ENCODE measurements at places on chromosomes 1 and 21.

GRCh38 chr1:151007853-151008243, 401 bp upstream of the PRUNE1 start:
- DNase-seq, result no peak

DNA sequence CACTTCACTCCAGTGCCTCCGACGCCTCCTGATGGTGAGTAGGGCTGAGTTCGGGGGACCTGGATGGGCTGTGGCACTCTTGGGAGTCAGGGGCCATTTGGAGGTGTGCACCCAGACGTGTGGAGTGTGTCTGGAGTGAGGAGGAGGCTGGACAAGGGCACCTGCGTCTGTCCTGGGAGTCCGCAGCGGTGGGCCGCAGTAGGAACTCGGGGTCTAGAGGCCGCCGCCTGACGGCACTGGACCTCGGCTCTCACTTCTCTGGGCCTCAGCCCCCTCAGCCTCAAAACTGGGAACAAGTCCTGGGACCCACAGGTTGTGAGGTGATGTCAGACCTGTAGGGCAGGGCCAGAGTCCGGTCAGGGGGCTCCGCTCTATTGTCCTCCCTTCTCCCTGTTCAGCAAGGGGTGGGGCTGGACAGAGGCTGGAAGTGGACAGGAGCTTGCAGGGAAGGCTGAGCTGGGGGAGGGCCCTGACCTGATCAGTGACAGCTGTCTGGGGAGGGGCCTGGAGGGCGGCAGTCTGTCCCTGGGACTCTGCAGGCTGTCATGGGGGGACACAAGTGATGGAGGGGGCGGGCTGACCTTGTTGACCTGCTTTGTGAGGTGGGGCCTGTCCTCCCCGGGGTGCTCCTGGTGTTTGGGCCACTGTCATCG, 15.5 kb downstream of the AGRN start:
- no peak for DNase-seq

GRCh38 chr1:56934430-56935060, 31.3 kb downstream of the C8B start:
- DNase-seq, result no peak

- DNase-seq, result no peak
Observed at GRCh38 chr1:31266547-31266946, 26.9 kb upstream of the NKAIN1 start.

DNA sequence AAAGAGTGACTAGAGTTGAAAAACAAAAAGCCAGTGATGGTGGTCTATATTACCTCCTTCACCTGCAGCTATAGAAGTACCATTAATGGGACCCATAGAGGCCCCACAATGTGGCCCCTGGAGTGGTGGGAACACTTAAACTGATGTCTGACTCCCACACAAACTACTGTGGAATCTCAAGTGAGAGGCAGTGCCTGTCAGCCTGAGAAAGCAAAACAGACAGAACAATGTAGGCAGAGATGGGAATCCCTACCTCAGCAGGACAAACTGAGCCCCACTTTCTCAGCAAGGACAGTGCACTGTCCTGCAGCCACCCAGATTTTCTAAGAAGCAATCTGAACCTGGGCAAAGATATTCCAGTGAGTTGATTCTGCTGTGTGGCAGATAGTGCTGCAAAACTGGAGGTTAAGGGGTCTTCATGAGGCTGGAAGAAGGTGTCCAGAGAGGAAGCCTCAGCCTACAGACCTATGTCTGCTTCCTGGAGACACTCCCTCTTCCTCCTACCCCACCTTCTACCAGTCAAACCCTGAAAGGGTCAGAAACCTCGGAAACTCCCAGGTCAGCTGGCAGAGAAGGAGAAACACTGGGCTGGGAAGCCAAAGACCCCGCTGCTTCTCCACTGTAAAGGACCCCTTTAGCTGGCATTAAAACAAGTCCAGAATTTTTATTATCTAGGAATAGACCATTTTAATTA, 228.7 kb downstream of the C1orf94 start:
- DNase-seq, result no peak

DNA sequence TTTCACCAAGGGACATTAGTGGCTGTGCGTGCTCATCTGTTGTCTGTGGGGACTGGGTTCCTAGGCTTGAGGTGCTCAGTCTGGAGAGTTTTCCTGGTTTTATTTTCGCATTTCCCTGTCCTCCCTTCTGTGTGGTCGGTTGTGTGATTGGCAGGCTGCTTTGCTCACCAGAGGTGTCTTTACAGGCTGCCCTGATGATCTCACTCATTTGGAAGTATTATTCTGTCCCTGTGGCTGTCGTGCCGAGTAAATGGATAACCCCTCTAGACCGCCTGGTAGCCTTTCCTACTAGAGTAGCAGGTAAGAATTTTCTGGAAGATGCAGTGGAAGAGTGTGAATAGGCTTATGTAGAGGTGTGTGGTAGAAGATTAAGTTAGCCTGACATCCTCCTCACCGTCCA, 44.1 kb upstream of the HMGN1 start:
- no peak for DNase-seq

DNA sequence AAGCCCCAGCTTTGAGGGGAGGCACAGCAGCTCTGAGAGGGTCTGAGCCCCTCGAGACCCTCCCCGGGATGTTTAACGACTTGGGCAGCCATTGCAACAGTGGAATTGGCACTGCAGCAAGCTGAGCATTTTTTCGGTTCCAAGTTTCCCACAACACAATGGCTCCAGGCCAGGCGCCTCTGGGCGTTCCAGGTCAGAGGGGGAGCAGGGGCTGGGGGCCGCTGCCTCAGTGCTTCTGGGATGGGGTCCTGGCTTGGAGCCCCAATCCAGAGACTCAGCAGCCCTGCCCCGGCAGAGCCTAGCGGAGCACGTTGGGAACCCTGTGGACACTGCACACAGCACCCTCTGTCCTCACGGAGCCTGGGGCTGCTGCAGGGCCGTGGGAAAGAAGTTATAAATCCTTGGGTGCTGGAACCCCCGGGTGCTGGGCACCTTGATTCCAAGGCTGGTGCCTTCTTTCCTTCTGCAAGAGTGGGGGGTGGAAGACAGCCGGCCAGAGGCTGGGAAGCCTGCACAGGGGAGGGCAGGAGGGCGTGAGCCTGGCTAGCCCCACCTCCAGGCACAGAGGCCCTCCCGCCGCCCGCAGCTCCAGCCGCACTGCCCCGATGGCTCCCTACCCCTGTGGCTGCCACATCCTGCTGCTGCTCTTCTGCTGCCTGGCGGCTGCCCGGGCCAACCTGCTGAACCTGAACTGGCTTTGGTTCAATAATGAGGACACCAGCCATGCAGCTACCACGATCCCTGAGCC, 50.1 kb downstream of the COL18A1 start:
- DNase-seq, result no peak

DNA sequence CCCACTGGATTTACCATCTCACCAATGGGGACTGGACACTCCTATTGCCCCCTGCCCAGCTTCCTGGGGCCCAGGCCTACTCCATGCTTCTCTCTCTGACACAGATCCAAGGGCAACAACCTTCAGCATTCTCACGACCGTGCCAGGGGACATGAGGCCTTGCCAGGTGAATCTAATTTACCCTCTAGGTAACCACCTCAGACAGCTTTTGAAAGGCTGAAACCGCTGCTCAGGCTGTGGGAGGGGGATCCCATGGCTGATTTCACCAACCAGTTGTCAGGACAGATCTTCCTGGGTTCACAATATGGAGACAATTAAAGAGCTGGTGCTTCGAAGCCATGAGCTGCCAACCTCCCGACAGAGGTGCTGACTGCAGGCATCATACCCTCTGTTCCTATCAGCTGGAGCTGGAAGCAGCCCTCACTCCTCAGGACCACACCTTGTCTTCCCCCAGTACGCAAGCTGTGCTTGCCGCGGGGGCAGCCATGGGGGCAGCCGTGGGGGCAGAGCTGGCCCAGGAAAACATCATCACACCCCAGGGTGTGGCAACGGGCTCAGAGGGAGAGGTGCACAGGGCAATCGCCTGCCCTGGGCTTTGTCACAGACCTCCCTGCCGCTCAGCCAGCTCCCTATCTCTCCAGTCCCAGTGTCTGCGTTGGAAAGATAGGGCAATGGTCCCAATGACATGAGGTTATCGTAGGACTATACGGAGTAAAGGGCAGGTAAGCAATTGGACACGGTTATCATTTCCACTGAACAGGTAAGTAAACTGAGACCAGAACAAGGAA, 120.2 kb downstream of the DMRTB1 start:
- no peak for DNase-seq

GRCh38 chr1:203273869-203274602, 31.3 kb upstream of the BTG2 start:
- DNase-seq, result no peak

DNA sequence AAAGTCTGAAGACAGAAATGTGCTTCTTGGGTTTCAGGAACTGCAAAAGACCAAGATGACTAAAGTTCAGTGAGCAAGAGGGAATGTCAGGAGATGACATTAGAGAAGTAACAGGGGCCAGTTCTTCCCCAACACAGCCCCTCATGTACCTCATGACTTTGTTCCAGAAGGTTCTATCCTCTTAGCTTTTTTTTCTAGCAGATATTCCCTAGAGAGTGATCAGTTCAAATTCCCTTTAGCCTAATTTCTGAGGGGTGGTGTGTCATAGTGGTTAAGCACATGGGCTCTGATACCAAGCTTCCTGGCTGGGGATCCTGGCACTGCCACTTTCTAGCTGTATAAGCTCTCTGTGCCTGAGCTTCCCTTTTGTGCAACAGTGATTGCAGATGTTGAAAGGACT, 108.0 kb downstream of the LBR start:
- no peak for DNase-seq

GRCh38 chr1:26257222-26257621, 22.7 kb upstream of the SH3BGRL3 start:
- DNase-seq, result no peak

DNA sequence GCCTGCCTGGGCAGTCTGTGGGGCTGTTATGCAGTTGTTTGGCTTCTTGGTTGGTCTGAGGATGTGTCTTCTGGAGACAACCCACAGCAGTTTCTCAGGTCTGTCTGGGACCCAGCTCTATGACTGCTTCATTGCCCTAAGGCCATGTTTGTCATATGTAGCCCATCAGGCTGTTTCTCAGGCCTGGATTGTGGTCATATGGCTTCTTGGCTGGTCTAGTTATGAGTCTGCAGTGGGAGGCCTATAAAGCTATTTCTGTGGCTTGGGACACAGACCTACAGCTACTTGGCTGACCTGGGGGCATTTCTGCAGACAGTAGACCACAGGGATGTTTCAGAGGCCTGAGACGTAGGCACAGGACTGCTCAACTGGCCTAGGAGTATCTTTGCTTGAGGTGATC, 41.5 kb downstream of the CHIA start:
- no peak for DNase-seq

- no peak for DNase-seq
Observed at GRCh38 chr1:25685211-25685750, 68.7 kb downstream of the MAN1C1 start.

GRCh38 chr1:221711063-221711577, 30.8 kb downstream of the DUSP10 start:
- DNase-seq, result no peak

- no peak for DNase-seq
Observed at GRCh38 chr1:205211839-205212536, 486 bp upstream of the DSTYK start.

GRCh38 chr1:197029749-197030148, 37.3 kb downstream of the F13B start:
- no peak for DNase-seq

DNA sequence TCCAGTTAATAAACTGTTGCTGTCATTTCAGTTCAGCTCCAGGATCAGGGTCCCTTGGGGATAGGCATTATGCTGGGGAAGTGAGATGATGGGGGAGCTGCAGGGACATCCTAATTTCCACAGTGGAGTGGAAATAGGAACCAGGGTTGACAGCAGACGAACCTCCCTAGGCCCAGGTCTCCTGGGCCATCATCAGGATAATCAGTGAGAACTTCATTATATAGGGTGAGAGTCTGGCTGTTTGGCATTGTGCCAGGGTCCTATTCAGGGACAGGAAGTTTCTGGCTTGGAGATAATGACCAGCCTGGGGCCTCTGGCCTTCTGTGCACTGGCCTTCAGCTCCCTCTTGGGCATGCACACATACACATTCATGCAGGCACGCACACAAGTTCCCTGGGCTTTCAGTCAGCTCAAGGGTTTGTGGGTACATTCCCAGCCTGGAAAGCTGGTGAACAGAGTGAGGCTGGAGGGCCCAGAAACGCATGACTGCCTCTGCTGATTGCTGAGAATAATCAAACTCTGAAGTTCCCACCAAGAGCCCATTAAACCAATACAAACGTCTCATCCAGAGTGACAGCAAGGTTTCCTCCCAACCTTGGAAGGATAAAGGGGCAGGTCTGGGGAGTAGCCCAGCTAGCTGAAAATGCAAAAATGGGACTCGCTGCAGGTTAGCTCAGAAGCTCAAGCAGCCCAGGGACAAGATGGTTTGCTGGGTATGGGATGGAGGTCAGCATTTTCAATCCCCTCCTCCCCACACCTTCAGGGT, 13.9 kb upstream of the LRIG2 start:
- no peak for DNase-seq

DNA sequence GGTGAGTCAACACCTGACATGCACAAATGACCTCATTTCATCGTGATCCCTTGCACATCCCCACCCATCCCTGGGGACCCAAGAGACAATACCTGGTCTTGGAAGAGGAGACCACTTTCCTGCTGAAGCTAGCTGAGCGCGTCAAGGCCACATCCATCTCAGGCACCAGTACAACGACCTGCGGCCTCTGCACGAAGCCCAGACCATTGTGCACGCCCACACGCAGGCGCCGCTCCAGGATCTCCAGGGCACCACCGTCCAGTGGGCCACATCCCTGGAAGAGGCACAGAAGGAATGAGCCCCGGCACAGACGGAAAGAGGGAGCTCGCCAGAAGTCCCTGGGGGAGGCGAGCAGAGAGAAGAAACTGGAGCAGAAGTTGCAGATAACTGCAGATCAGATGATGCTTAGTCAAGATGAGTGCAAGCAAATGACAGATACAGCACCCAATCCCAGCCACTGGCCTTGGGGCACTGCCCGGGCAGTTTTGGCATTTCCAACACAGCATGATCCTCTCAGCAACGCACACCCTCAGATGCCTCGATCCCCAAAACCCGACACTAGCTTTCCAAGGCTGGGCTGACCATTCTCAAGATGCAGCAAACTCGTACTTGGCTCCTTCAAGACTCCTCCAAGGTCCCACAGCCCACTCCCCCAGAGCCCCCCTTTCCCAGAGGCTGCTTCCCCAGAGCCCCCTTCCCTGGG, 44.1 kb downstream of the NPHP4 start:
- no peak for DNase-seq

GRCh38 chr1:49906365-49906764, 117.4 kb downstream of the AGBL4 start:
- DNase-seq, result no peak

GRCh38 chr1:229664133-229664689, 38.2 kb downstream of the URB2 start:
- DNase-seq, result peak; percentile 77

DNA sequence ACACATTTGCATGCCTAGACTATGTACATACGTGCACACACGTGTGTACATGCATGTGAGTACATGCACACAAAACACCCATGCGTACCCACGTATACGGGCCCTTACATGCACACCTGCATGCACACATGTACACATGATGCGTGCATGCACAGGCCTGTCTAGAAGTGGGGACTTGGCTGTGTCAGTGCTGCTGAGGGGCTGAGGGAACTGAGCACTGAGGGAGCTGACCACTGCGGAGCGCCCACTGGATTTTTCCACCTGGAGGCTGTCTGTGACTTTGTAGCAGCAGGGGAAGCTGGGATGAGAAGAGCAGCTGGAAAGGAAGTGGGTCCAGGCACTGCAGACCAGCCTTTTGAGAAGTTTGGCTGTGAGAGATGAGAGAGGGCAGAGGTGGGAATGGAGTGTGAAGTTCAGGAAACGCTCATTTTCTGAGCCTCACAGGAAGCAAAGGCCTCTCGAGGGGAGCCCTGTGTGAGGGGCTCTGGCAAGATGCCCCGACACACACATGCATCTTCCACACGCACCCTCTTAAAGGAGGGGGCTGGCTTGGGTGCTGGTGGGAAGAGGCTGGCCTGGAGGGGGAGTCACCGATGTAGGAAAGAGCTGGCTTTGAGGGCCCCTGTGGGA, 20.9 kb downstream of the PODN start:
- no peak for DNase-seq

- DNase-seq, result no peak
Observed at GRCh38 chr1:185906186-185906585, 172.0 kb downstream of the HMCN1 start.

Measured in stimulated activated CD8-positive, alpha-beta memory T cell treated with anti-CD3 and anti-CD28 coated beads, Interleukin-7, amount 100 ng/mL, for 4 hours (primary cell).